ENCODE measurements at places on chromosomes 6 and 20. TPM values are rescaled to one million over a fixed set of nuclear protein-coding genes. Genes with fewer than 3 reads are reported as not detected.

- DNase-seq, result no peak
- H3K36me3 ChIP-seq, result no peaks in the 10 kb centered on the region
- no peak overlapping the region for H3K27ac ChIP-seq
- no peak overlapping the region for H3K4me3 ChIP-seq
- H3K4me1 ChIP-seq, result no peaks in the 10 kb centered on the region
- no peaks in the 10 kb centered on the region for H3K27me3 ChIP-seq
Observed at GRCh38 chr6:10136636-10137035, 278.2 kb downstream of the TFAP2A start.

The RSPH4A gene
- 0.50 TPM for total RNA-seq

- no peak for DNase-seq
- H3K27me3 ChIP-seq, result no peaks in the 10 kb centered on the region
- H3K27ac ChIP-seq, result no peak overlapping the region
- no peaks in the 10 kb centered on the region for H3K36me3 ChIP-seq
- H3K4me1 ChIP-seq, result no peaks in the 10 kb centered on the region
Observed at GRCh38 chr6:48397887-48398286, 286.9 kb upstream of the PTCHD4 start.

DNA sequence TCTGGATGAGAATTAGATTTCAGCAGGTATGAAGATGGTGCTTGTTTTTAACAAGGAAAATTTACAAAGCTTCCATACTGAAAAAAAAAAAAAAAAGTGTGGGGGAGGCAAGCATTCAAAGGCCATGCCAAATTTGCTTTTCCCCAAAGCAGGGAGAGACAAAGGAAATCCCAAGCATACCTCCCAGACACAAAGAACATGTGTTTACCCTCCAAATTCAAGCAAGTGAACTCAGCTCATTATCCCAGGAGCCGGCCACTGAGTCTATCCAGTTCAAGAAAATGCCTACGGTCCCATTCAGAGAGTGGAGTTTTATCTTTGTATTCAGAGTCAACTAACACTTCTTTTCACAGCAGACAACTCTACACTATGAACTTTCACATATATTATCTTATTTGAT is 102.7 kb upstream of the ID4 start:
- H3K4me1 ChIP-seq, result peaks cover 8% of the 10 kb centered on the region
- no peak overlapping the region for H3K27ac ChIP-seq
- H3K27me3 ChIP-seq, result no peaks in the 10 kb centered on the region
- no peaks in the 10 kb centered on the region for H3K36me3 ChIP-seq
- H3K4me3 ChIP-seq, result no peak overlapping the region

GRCh38 chr20:48956052-48956451 is 34.5 kb downstream of the ARFGEF2 start:
- H3K36me3 ChIP-seq, result peaks cover 98% of the 10 kb centered on the region
- H3K27ac ChIP-seq, result no peak overlapping the region
- H3K4me1 ChIP-seq, result no peaks in the 10 kb centered on the region
- no peak overlapping the region for H3K4me3 ChIP-seq

The HAO1 gene
- not detected for total RNA-seq
